Esophagus muscularis mucosa (tissue), 4 donors: ENCODE measurements at places on chromosomes 6 and 20.

- H3K27me3 ChIP-seq = no peaks in the 10 kb centered on the region
- H3K36me3 ChIP-seq = peaks cover 57% of the 10 kb centered on the region
- H3K27ac ChIP-seq = no peak overlapping the region
- H3K4me1 ChIP-seq = peaks cover 14% of the 10 kb centered on the region
Observed at GRCh38 chr6:7193122-7193521, 85.4 kb downstream of the RREB1 start.

DNA sequence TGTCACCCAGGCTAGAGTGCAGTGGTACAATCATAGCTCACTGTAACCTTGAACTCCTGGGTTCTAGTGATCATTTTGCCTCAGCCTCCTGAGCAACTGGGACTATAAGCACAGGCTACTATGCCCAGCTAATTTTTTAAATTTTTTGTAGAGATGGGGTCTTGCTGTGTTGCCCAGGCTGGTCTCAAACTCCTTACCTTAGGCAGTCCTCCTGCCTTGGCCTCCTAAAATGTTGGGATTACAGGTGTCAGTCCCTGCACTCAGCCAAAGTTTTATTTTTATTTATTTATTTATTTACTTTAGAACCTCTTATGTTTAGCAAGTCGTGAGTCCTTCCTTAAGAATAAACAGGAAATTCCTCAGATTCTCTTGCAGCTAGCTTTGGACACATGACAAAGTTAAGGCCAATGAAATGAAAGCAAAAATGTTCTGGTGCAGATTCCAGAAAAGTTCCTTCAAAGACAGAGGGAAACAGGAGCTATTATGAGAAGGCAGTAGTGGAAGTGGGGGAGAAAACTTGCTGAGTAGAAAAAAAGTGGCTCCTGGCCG is 19.1 kb downstream of the PIM1 start:
- no peak for DNase-seq
- no peak overlapping the region for H3K4me3 ChIP-seq
- no peaks in the 10 kb centered on the region for H3K4me1 ChIP-seq
- H3K36me3 ChIP-seq = no peaks in the 10 kb centered on the region
- H3K27me3 ChIP-seq = no peaks in the 10 kb centered on the region

DNA sequence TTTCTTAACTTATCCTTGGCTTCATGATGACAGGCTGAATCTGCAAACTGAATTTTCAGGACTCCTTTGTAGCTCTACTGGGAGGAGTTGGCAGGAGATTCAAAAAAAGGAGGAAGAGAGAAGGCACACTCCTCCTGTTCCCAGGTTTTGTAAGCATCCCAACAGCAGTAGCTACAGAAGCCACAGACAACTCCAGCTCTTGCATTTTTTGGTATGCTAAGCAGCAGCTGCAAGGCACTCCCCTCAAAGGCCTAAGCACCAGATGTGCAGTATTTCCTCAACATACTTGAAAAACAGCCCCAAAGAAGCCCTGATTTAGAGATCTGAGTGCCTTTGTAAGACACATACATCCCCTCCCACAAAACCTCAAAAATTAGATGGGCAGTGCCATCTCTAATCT is 328.6 kb upstream of the SYNCRIP start:
- no peaks in the 10 kb centered on the region for H3K27me3 ChIP-seq
- no peak for DNase-seq
- no peaks in the 10 kb centered on the region for H3K36me3 ChIP-seq
- H3K4me1 ChIP-seq = no peaks in the 10 kb centered on the region
- no peak overlapping the region for H3K27ac ChIP-seq

DNA sequence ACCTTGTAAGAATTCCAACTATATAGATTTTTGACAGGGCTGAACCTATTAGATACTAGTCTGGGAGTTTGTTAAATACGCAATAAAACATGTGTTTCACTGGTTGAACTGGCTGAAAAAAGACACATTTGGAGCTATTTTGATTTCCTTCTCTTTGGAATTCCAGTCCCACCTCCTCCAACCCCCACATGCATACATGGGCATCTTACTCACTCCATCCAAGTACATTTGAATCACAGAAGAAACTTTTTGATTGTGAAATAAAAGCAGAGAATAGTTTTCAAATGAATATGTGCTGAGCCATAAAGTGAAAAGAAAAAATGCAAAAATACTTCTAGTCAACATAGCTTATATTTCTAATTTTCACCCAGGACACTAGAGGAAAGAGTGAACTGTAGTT is 33.9 kb upstream of the STXBP5 start:
- H3K27ac ChIP-seq = no peak overlapping the region
- DNase-seq = no peak
- H3K4me3 ChIP-seq = no peak overlapping the region
- no peaks in the 10 kb centered on the region for H3K4me1 ChIP-seq
- no peaks in the 10 kb centered on the region for H3K27me3 ChIP-seq
- no peaks in the 10 kb centered on the region for H3K36me3 ChIP-seq
